ENCODE measurements at places on chromosomes 2 and 18. TPM values are rescaled to one million over a fixed set of nuclear protein-coding genes. Genes with fewer than 3 reads are reported as not detected.

Gene NXPH2
- total RNA-seq: not detected

Gene G6PC2
- 0.37 TPM for total RNA-seq

Gene ASAP2
- 30.9 TPM for total RNA-seq

Gene RPL31
- total RNA-seq: 1,101 TPM

Gene RFX8
- total RNA-seq: 0.58 TPM

Gene LMAN1
- total RNA-seq: 93.5 TPM

Gene MC4R
- not detected for total RNA-seq
